ENCODE measurements at places on chromosomes 1 and 21. TPM values are rescaled to one million over a fixed set of nuclear protein-coding genes. Genes with fewer than 3 reads are reported as not detected.
A peak's percentile ranks its signal among the peaks of the same experiment; 100 is the strongest.

DNA sequence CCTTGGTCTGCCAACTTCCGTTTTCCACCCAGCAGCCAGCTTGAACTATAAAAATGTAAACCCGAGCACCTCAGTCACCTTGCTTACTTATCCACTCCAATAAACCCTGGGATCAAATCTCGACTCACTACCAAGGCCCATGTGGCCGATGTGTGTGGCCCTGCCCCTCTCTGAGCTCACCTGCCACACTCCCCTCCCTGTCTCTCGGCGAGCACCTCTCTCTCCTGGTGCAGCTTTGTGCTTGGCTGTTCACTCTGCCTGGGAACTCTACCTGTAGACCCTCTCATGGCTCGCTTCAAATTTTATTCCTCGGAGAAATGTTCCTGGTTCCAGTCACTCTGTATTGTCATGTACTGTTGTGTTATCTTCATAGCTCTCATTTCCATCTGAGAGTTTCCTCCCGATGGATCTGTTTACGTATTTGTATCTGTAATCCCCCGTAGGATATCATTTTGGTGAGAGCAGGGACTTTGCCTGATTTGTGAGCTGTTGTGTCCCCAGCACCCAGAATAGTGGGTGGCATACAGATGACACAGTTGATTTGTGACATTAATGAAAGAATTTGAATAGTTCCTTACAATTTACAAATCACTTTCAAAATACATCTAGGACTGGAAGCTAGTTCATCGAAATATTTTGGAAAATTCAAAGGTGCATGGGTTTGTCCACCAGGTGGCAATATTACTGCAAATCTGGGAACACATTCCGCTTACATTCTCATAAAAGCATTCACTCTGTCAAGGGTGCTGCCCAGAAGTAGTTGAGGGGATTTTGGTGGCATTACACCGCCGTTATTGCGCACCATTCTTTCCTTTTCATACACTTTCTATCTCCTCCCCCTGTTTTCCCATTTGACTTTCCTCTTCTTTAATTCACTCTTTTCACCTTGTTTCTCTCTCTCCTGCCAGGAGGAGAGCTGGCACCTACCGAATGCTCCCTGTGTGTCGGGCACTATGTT lies 95.3 kb downstream of the ABCA4 start:
- H3K27me3 ChIP-seq: no peaks in the 10 kb centered on the region
- H3K4me3 ChIP-seq: no peak overlapping the region
- peaks cover 24% of the 10 kb centered on the region for H3K4me1 ChIP-seq
- peak; percentile 82 for DNase-seq

DNA sequence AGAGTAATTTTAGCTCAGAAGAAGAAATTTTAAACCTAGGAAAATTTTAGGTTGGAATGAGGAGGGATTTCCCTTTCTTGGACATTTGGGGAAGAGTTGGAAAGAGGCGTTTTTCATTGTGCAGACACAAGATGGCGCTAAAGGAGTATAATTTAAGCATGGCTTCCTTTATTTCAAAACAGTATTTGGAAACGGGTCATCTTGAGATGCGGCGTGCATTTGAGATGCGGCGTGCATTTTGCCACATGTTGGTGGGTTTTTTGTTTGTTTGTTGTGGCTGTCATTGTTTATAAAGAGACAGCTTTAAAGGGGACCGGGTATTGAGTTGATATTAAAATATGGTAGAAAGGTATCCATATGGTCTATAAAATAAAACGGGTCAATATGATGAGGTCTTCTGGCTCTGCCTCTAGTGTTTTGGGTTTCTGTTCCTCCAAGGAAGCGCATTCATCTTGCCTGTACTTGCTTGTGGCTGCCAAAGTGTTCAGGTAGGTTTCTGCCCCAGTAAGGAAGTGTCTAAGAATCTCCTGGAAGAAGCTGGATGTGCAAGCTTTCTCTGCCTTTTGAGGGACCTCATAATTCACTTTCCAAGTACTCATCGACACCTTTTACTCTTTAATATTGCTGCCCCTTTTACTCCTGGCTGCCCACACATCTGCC lies 210.3 kb downstream of the SLC35F3 start:
- no peaks in the 10 kb centered on the region for H3K4me1 ChIP-seq
- H3K27me3 ChIP-seq: 0 out of 2 replicates have a peak, but pooled peaks cover 6% of the 10 kb centered on the region
- peak overlapping the region; percentile 63 for H3K4me3 ChIP-seq
- no peak overlapping the region for H3K27ac ChIP-seq
- H3K36me3 ChIP-seq: no peaks in the 10 kb centered on the region

DNA sequence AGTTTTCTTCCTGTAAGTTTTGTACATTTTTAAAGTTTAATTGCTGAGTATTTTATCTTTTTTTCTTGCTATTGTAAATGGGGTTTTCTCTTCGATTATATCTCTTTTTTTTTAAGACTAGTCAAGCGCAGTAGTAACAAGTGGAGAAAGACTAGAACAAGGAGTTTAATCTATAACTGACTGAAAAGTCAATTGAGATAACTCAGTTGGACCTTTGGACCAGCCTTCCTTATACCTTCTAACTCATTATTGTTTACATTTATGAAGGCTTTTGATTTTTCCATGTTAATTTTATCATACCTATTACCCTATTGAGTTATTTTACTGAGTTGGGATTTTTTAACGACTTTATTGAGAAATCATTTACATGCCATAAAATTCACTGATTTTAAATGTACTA lies 81.2 kb downstream of the SMYD3 start:
- no peak for DNase-seq
- no peak overlapping the region for H3K4me3 ChIP-seq
- no peak overlapping the region for H3K27ac ChIP-seq
- no peaks in the 10 kb centered on the region for H3K27me3 ChIP-seq
- H3K4me1 ChIP-seq: peaks cover 33% of the 10 kb centered on the region

The TRIM46 gene
- total RNA-seq: 3.4 TPM

DNA sequence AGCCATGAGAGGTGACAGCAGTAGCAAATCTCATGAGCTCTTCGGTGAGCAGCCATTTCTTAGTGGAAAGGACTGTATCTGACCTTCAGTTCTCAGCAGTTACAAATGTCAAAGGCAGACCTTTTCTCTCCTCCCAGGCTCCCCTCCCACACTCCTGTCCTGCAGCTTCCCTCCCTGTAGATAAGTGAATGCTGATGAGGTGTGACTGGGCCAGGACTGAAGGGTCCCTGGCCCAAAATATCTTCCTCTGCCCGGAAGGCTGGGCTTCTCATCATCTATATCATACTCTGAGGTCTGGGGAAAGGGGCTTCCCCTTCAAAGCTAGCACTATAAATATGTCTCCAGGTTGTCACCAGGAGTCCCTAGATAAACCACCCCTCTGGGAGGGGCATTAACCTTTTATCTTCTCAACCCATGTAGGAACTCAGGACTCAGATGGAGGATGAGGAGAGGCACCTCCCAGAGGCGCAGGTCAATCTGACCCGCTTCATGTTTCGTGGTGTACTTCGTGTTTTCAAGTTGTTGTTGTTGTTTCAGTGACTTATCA lies 3.6 kb upstream of the ADAMTSL4 start:
- DNase-seq: no peak
- no peaks in the 10 kb centered on the region for H3K36me3 ChIP-seq
- H3K4me3 ChIP-seq: no peak overlapping the region
- no peaks in the 10 kb centered on the region for H3K27me3 ChIP-seq
- H3K4me1 ChIP-seq: peaks cover 19% of the 10 kb centered on the region

DNA sequence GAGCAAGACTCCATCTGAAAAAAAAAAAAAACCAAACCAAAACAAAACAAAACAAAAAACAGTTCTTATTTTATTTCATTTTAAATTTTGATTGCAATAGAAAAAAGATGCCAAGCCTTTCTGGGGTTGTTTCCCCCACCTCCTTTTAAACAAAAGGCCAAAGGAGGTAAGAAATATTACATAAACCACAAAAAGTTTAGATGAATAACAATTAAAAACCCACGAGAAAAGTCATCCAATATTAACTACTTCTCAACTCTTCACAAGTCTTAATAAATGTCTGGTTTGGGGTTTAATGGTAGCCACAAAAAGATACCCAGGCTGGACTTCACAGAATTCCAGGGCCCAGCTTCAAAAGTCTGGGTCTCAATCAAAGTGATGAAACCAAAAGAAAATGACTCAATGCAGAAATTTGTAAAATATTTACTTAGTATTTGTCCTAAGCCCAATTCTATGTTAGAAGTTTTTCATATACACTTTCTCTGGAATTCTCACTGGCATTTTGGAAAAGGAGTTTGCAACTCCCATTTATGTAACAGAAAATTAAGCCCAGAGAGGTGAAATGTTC lies 47.0 kb upstream of the SDC3 start:
- H3K4me3 ChIP-seq: 0 out of 2 replicates have a peak overlapping the region, but pooled peaks have one; percentile 6
- peaks cover 69% of the 10 kb centered on the region for H3K36me3 ChIP-seq
- H3K27me3 ChIP-seq: no peaks in the 10 kb centered on the region
- H3K27ac ChIP-seq: peak overlapping the region; percentile 50
- H3K4me1 ChIP-seq: peaks cover 23% of the 10 kb centered on the region

The ALPL gene
- not detected for total RNA-seq

The TNFRSF4 gene
- total RNA-seq: not detected

DNA sequence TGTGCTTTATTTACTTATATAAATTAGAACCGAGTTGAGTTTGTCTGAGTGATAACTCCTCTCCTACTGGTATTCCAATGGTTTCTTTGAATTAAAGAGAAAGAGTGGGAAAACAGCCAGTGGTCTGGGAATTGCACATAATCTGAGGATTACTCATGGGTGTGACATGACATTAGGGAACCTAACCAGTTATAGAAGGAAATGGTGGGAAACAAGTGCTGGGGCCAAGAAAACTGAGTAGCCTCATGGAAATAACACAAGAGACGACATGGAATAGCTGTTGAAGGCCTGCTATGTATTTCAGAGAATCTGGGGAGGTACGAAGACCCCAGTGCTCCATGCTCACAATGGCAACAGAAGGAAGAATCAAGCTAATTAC lies 41.8 kb upstream of the LRRC52 start:
- H3K27me3 ChIP-seq: no peaks in the 10 kb centered on the region
- H3K36me3 ChIP-seq: no peaks in the 10 kb centered on the region
- DNase-seq: no peak
- H3K4me1 ChIP-seq: no peaks in the 10 kb centered on the region
- H3K4me3 ChIP-seq: no peak overlapping the region

DNA sequence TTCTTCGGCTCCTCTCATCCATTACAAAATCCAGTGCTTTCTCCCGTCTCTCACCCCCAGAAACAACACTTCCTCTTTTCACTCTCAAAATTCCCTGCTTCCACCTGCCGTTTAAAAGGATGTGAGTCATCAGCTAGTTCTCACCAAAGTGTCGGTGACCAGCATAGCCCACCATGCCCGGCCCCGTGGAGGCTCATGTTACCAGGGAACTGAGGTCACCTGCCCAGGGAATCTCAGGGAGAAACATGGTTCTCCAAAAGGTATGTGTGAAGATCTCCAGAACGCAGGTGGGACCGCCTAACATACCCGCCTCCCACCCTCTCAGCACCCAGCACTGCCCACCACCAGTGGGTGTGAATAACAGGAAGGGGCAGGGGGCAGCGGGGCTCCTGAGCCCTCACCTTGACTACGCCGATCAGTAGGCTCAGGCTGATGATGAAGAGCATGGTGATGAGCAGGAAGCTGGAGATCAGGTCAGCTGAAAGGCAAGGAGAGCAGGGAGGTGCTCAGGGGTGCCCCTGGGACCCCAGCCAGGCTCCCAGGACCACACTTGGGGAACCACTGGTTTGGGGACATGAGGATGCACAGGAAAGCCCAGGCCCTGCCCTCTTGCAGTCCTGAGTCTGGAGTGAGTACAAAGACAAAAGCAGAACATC lies 16.2 kb downstream of the LAPTM5 start:
- no peaks in the 10 kb centered on the region for H3K27me3 ChIP-seq
- no peaks in the 10 kb centered on the region for H3K36me3 ChIP-seq
- H3K4me3 ChIP-seq: no peak overlapping the region
- H3K4me1 ChIP-seq: no peaks in the 10 kb centered on the region
- no peak for DNase-seq

DNA sequence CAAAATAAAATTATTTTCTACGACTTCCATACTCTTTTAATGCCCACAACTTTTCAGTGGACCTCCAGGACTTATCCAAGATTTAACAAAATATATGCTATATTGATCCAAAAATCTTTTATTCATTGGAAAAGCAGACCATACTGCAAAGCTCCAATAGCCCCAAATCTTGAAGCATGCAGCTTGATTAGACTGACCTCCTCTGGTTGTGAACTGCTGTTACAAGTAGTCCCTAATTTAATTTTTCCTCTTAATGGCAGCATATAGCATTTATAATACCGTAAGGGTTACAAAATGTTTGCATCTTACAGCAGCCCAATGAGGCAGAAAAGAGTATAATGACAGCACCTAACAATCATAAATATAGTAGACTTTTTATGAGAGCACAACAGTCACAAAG lies 49.8 kb downstream of the TPR start:
- no peaks in the 10 kb centered on the region for H3K27me3 ChIP-seq
- DNase-seq: peak; percentile 60
- no peak overlapping the region for H3K4me3 ChIP-seq

GRCh38 chr1:21468599-21468998 lies 28.7 kb downstream of the NBPF3 start:
- H3K27ac ChIP-seq: no peak overlapping the region
- no peak overlapping the region for H3K4me3 ChIP-seq
- no peaks in the 10 kb centered on the region for H3K36me3 ChIP-seq

DNA sequence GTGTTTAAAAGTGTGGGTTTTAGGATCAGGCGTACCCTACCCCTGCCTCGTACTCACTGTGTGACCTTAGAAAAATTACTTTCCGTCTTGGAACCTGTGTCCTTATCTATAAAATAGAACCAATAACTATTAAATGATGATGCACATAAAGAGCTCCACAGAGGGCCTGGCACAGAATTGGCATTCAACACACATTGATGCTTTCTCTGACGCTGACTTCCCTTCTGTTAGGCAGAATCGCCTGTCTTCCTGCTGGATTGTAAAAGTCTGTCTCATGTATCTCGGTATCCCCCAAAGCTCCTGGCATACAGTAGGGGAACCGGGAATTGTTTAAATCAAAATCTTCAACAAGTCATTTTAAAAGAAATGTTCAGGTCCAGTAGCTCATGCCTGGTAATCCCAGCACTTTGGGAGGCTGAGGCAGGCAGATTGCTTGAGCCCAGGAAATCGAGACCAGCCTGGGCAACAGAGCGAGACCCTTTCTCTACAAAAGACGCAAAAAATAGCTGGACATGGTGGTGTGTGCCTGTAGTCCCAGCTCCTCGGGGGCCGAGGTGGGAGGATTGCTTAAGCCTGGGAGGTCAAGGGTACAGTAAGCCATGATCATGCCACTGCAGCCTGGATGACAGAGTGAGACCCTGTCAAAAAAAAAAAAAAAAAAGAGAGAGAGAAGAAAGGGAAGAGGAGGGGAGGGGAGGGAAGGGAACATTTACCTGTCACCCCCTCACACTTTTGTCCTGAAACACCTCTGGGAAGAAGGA lies 41.3 kb upstream of the FHAD1 start:
- no peaks in the 10 kb centered on the region for H3K27me3 ChIP-seq
- peaks cover 2% of the 10 kb centered on the region for H3K4me1 ChIP-seq
- H3K36me3 ChIP-seq: no peaks in the 10 kb centered on the region
- H3K4me3 ChIP-seq: no peak overlapping the region
- no peak for DNase-seq
- no peak overlapping the region for H3K27ac ChIP-seq

DNA sequence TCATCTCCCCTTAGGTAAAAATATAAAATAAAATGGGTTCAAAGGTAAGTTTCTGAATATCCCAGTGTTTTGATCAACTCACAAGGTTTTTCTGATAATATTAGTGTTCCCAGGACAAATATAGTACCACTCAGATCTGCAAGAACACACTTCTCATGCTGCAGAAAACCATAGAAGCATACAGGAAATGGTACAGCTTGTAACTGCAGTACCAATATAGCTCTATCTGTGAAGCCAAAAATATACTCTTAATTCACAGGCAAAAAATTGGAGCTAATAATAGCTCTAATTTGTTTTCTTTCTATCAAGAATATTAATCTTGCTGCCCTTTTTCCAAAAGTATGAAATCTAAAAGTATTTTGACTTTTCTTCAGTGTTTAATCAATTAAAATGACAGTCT lies 13.2 kb downstream of the VPS45 start:
- no peak overlapping the region for H3K4me3 ChIP-seq
- H3K27me3 ChIP-seq: no peaks in the 10 kb centered on the region
- peaks cover 7% of the 10 kb centered on the region for H3K4me1 ChIP-seq

The SYT2 gene
- total RNA-seq: not detected

Measured in GM23248 (cell line).